ENCODE measurements at places on chromosomes 16 and 17.
A peak's percentile ranks its signal among the peaks of the same experiment; 100 is the strongest.

- no peak for DNase-seq
Observed at GRCh38 chr17:62675701-62676100, 48.2 kb downstream of the MRC2 start.

GRCh38 chr16:50304467-50305440 lies 38.4 kb downstream of the ADCY7 start:
- no peak for DNase-seq

DNA sequence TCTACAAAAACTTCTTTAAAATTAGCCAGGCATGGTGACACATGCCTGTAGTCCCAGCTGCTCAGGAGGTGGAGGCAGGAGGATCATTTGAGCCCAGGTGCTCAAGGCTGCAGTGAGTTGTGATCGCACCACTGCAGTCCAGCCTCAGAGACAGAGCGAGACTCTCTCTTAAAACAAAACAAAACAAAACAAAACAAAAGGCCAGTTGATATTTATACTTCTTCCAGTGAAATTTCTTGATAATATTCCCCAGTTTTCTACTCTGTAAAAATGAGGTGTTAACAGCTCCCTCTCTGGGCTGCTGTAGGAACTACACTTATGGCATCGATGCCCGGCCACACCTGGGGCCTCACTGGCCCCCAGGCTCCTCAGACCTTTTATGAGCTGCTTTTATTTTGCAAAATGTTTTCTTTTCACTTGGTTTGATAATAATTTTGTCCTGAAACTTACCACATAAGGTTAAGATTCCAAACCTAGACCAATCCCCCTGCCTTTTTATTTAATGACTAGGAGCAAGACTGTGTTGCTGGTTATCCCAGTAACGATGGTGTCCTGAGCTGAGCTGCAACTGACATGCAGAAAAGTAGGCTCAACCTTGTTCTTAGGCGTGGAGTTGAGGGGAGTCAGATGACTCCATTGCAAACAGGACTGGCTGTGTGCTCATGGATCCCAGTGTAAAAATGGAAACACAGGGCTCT lies 17.6 kb downstream of the MAPK8IP3 start:
- peak; percentile 50 for DNase-seq

GRCh38 chr17:55833306-55833705 lies 82.5 kb downstream of the PCTP start:
- DNase-seq, result no peak

DNA sequence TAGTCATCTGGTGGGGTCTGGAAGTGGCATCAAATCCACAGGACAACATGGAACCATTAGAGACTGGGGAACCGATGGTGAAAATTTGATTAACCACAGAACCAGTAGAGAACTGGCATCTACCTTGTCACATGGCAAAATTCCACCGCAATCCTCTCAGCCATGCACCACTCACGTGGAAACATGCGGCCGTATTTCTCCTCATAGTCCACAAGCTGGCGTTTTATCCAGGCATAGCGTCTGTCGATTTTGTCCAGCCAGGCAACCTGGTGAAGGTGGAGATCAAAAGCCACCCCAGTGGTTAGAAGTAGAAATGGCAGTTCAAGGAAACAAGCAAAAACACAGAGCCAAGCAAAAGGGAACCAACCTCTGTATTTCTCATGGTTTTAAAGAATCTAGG lies 87.6 kb downstream of the VPS53 start:
- no peak for DNase-seq

DNA sequence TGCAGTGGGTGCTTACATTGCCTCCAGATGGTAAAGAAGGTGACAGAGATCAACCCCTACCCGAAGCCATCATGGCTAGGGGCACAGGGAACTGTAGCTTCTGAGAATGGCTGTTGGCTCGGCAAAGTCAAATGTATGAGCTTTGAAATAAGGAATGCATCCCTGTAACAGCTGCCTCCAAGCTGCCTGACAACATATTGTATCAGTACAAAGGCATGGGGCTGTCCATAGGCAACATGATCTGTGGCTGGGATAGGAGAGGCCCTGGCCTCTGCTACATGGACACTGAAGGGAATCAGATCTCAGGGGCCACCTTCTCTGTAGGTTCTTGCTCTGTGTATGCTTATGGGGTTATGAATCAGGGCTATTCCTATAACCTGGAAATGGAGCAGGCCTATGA lies 119.2 kb upstream of the NETO2 start:
- DNase-seq, result no peak

DNA sequence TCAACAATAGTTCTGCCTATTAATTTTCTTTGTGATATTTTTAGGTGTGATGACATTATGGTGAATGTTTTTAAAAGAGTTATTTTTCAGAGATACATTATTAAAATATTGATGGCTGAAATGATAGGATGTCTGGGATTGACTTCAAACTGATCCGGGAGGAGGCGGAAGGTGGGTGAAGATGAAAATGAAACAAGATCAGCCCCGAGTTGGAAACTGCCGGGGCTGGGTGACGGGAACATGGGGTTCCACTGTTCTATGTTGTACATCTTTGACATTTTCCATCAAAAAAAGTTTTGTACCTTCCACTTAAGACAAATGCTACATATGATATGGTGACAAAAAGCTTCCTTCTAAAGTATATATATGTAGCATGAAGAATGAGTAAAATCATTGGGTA lies 336.9 kb downstream of the XYLT1 start:
- no peak for DNase-seq

GRCh38 chr17:61955619-61956018 lies 27.8 kb upstream of the INTS2 start:
- DNase-seq, result no peak

GRCh38 chr17:57221366-57222350 lies 34.7 kb upstream of the MSI2 start:
- no peak for DNase-seq

- no peak for DNase-seq
Observed at GRCh38 chr17:52178012-52178411, 19.5 kb upstream of the CA10 start.

GRCh38 chr17:40177275-40177874 lies at the start of gene RAPGEFL1:
Gene RAPGEFL1, plus strand, starts transcription at chr17:40177470. Its CDS starts 392 bp downstream, at chr17:40177862.
- peak; percentile 86 for DNase-seq

DNA sequence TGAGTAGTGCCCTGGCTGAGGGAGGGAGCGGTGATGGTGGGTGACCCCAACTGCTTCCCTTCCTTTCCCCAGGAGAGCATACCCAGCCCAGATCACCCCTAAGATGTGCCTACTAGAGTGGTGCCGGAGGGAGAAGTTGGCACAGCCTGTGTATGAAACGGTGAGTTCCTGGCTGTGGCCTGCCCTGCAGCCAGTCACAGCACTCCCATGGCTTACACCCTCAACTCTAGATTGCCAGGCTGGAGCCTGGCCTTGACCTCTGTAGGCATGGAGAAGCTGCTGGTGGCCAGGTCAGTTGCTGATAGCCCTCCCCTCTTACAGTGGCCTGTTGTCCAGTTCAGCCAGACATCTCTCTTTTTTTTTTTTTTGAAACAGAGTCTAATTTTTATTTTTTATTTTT lies 8.6 kb upstream of the NFATC3 start:
- no peak for DNase-seq

DNA sequence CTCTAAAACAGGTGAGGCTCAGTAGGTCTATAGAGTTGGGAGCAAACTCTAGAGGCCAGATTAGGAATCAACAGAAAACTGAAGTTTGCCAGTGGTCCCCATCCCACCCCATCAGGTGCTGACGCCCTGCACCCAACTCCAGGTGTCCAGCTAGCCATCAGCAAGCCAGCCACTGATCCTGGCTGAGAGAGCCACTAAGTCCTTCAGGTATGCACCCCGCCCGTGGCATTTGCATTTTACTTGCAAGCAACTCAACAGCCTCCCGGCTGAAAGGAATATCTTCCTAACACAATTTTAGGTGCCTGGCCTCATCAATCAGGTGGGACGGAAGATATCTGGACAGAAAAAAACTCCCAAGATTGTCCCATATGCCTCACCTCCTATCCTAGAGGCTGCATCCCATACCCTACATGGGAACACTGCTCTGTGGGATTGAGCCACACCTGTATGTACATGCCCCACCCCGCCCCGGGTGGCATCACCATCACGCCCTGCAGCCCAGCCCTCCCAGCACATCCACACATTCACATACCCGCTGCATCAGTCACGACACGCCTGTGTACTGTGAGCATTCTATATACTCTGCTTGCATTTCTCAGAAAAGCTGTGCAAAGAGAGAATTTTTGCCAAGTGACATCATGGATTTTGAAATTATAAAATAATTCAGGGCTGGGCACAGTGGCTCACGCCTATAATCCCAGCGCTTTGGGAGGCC lies 8.3 kb downstream of the OTOP3 start:
- no peak for DNase-seq

GRCh38 chr16:74626741-74627416 lies 20.0 kb upstream of the GLG1 start:
- no peak for DNase-seq

GRCh38 chr17:40448639-40449261 lies 5.5 kb downstream of the IGFBP4 start:
- no peak for DNase-seq

DNA sequence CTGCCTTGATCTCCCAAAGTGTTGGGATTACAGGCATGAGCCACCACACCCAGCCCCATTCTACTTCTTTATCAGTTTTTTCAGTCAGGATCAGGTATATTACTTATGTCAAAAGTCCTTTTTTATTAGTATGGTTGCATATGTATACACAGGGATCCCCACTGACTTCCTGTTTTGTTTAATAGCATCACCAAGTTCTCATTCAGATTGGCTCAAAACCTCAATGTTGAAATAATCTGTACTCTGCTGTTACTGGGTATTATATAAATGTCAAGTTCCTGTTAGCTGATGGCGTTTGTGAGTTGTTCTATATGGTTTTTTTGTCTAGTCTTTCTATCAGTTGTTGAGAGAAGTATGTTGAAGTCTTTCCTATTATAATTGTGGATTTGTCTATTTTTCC lies 168.5 kb downstream of the BCAS3 start:
- DNase-seq, result no peak

DNA sequence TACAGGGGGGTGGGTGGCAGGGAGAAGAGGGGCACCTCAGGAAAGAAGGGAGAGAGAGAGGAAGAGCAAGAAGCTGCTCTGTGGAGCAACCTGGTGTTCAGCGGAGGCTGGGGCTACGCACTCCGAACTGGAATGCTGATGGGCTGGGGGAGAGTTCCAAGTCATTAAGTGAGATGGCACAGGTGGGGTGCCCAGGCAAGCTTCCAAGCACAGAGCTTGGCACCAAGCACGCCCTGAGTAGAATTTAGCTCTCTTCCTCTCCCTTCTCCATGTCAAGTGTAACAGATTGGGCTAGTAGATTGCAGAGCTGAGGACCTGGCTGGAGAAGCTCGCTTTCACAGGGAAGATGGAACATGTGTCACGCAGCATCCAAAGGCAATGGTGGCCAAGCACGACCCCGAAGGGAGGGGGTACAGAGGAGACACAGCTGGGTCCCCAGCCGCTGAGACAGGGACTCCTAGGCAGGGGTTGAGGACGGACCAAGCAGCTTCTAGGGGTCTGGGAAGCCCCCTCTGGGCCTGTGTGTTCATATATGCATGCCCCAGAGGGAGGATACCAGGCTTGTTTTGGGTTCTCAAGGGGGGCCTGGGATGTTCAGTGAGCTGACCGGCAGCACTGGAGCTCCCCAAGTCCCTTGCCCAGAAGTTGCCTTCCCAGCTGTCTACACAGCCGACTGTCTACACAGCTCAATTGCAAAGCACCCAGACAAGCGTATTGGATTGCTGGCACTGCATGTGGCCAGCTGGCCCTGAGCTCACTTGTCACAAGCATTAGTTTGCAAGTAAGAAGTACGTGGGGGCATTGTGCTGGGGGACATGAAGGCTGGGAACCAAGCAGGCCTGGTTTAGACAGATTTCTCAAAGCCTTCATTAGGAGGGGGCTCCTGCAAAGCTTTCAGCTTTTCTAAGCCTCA lies 247.8 kb downstream of the ENGASE start:
- DNase-seq, result no peak

DNA sequence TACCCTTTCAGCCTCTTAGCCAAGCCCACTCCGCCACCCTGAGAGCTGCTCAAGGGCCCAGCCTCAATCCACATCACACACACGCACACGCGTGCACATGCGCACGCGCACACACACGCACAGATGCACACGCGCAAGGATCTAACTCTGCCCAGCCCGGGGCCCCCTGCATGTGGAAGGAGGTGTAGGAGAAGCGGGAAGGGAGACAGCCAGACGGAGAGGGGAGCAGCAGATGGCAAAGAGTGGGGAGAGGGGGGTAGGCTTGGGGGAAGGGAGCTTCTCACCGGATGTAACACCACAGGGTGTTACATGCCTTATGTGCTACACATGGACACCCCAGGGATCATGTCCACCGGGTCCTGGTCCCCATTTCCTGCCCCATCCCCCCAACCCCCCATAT lies 15.3 kb downstream of the DLG4 start:
- no peak for DNase-seq

DNA sequence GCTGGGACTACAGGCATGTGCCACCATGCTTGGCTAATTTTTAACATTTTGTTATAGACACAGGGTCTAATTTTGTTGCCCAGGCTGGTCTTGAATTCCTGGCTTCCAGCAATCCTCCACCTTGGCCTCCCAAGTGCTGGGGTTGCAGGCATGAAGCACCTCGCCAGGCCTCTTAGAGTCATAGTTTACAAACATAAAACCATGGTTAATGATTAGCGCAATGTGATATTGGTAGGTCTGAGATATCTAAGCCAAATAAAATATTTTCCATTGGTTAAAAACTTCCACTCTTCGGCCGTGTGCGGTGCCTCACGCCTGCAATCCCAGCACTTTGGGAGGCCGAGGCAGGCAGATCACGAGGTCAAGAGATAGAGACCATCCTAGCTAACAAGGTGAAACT lies 16.6 kb downstream of the TXNDC11 start:
- DNase-seq, result no peak

DNA sequence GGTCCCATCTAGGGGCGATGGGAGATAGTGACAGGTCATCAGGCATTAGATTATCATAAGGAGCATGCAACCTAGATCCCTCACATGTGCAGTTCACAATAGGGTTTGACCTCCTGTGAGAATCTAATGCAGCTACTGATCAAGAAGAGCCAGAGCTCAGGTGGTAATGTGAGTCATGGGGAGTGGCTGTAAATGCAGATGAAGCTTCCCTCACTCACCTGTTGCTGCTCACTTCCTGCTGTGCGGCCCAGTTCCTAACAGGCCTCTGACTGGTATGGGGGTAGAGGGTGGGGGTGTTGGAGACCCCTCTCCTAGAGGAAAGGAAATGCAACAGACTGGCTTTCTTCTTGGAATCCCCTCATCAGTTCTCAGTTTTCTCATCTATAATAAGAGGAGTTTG lies 131.4 kb downstream of the CA10 start:
- DNase-seq, result no peak

GRCh38 chr16:71254832-71255525 lies 24.5 kb upstream of the HYDIN start:
- DNase-seq, result no peak

DNA sequence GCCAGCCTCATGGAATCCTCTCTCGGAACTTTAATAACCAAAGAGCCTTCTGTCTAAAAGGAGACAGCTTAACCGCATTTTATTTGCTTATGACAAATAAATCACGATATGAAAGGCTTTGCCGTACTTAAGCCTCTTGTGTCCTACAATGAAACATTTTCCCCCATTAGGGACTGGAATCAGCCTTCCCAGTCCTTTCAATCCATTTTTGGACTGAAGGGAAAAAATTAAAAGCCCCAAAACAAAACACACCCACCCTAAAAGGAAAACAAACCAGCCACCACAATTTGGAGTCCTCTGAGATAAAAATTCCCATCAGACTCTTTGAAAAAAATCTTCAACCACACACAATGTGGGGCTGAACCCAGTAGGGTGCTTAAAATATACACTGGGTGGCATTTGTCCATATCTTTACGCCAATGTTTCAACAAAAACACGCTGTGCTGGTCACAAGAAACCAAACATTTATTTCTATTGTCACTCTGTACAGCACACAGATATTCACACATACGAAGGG lies 3.0 kb downstream of the HOXB4 start:
- DNase-seq, result no peak
